ENCODE measurements at places on chromosomes 5 and 9. TPM values are rescaled to one million over a fixed set of nuclear protein-coding genes. Genes with fewer than 3 reads are reported as not detected.

ACOT12 gene
- total RNA-seq: not detected

CDH12 gene
- total RNA-seq: not detected

ANKRD34B gene
- not detected for total RNA-seq

ITGA2 gene
- 18.4 TPM for total RNA-seq

PTPN3 gene
- 15.5 TPM for total RNA-seq
